ENCODE measurements at places on chromosomes 5 and 9.

- no peak for DNase-seq
Measured at GRCh38 chr5:56340196-56340980, 107.3 kb upstream of the ANKRD55 start.

GRCh38 chr9:90064248-90064647 is 459.4 kb downstream of the GADD45G start:
- no peak for DNase-seq

DNA sequence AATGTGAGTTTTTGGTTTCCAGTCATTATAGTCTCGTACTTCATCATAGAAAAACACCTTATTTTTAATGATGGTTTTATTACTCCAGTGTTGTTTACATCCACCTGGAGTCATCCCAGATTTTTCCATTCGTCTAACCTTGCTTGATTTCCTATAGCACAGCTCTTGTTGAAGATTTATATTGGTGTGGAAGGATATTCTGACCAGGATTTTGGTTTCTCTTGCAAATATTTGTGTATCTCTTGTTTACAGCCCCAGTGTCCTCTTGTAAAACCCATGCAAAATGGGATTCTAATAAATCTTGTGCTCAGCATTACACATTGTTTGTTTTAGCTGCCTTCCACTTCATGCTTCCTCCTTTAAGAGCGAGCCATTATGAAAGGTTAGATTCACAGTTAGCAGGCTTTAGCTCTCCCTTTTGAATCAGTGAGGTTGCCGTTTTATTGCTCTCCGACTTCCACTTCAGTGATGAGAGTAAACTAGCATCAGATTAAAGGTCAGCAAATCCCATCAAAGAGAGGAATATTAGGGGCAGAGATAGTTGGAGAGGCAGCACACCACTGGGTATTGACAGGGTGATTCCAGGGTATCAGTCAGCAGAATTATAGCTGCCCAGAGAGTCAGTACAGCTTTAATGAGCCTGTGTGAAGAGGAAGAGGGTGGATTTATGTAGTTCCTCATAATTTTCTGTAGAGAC is 157.1 kb downstream of the PBX3 start:
- DNase-seq, result peak; percentile 96

- DNase-seq, result no peak
Measured at GRCh38 chr5:28310696-28311095, 1272.3 kb upstream of the CDH9 start.

DNA sequence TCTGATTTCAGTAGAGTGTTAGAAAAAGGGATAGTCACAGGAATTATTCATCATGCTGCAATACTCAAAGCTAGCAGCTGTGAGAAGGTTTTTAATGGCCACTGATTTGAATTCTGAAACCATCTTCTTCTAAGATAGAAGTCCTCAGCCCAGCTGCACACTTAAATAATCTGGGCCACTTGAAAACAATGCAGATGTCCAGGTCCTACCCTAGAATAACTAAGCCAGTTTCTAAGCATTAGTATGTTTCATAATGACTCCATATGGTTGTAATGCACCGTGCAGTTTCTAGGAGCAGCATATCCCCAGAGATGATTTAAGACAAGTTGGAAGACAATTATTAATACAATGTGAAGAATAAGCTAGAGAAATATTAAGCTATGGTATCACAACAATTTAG is 159.9 kb upstream of the FBXL17 start:
- DNase-seq, result no peak

- no peak for DNase-seq
Measured at GRCh38 chr9:104997536-104997935, 69.6 kb upstream of the ABCA1 start.

- peak; percentile 7 for DNase-seq
Measured at GRCh38 chr5:177362610-177363507, 5.1 kb downstream of the RGS14 start.

GRCh38 chr9:133728856-133729616 is 9.1 kb downstream of the SARDH start:
- no peak for DNase-seq

- DNase-seq, result no peak
Measured at GRCh38 chr9:20408513-20408912, 213.8 kb downstream of the MLLT3 start.

DNA sequence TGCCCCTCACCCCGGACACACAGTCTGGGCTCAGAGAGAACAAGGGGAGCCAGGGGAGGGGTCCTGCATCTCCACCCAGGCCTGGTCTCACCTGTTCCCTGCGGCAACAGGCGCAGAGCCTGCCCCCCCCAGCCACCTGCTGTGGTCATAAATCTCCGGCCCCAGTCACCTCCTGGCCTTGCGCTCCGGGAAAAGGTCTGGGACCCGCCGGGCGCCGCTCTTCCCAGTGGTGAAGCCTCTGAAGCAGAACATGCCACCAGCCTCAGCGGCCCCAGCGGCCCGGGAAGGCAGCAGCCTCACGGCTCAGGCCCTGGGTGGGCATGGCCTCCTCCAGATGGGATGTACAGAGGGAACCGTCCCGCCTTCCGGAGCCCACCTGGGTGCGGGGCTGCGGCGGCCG is 20.6 kb downstream of the NOTCH1 start:
- DNase-seq, result no peak

- peak; percentile 13 for DNase-seq
Measured at GRCh38 chr5:79020861-79021561, 35.9 kb upstream of the ARSB start.

- DNase-seq, result no peak
Measured at GRCh38 chr5:60259730-60260129, 366.2 kb upstream of the PDE4D start.

DNA sequence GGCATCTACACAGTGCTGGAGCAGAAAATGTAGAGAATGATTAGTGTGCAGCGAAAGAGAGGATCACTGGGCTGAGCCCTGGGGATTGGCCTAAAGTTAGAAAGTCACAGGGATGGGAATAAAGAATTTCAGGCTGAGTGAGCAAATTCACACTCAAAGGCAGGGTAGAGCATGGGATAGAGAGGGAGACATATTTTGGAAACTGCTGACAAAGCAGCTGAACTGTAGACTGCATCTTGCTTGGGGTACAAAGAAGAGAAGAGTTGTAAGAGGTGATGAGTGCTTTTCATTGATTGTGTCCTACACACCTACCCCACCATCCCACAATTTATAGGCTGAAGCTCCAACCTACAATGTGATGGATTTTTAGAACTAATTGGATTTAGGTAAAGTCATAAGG is 677.8 kb downstream of the TAF11L14 start:
- no peak for DNase-seq

GRCh38 chr5:32928761-32929160 is 217.6 kb downstream of the NPR3 start:
- DNase-seq, result no peak

- DNase-seq, result no peak
Measured at GRCh38 chr5:60943624-60944023, 1.2 kb downstream of the ERCC8 start.

DNA sequence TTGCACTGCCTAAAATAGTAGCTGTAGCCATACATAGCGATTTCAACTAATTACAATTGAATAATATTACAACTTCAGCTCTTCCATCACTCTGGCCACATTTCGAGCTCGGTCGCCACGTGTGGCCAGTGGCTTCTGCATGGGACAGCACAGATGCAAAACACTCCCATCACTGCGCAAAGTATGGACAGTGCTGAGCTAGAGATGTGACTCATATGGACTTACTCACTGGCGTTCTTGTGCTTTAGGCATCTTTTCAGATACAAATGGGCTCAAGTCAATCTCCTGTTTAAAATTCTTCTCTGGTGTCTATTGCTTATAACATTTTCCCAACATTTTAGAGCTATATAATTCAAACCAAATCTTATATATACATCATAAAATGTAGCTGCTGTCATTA is 222.7 kb downstream of the ELAVL2 start:
- no peak for DNase-seq

GRCh38 chr5:148012801-148013200 is 51.0 kb upstream of the SPINK5 start:
- DNase-seq, result no peak

- no peak for DNase-seq
Measured at GRCh38 chr5:98755406-98755805, 18.1 kb upstream of the RGMB start.

GRCh38 chr5:54881286-54882005 is 103.9 kb downstream of the ESM1 start:
- DNase-seq, result no peak

- no peak for DNase-seq
Measured at GRCh38 chr5:151739395-151739794, 19.0 kb downstream of the ATOX1 start.

DNA sequence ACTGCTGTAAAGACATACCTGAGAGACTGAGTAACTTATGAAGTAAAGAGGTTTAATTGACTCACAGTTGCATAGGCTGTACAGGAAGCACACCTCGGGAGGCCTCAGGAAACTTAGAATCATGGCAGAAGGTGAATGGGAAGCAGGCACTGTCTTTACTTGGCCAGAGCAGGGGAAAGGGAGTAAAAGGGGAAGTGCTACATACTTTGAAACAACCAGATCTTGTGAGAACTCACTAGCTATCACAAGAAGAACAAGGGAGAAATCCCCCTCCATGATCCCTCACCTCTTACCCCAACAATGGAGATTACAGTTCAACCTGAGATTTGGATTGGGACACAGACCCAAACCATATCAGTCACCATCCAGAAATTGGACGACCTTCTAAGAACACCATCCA is 1285.8 kb upstream of the CDH9 start:
- DNase-seq, result no peak

- DNase-seq, result no peak
Measured at GRCh38 chr5:65818592-65818991, 96.6 kb downstream of the NLN start.

DNA sequence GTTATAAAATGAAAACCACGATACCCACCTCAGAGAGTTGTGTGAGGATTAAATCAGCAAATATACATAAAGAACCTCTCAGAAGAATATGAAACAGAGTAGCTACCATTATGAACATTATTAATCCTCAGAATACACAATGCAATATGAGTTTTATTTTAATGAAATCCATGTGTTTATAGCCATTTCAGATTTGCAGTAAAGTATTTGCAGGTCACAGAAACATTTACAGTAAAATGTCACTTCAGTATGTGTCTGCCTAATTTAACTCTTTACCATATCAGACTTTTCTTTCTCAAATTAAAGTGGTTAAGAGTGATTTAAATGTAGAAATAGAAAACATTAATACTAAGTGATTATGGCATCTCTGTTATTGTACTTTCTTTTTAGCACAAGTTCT is 365.2 kb upstream of the MPDZ start:
- no peak for DNase-seq

DNA sequence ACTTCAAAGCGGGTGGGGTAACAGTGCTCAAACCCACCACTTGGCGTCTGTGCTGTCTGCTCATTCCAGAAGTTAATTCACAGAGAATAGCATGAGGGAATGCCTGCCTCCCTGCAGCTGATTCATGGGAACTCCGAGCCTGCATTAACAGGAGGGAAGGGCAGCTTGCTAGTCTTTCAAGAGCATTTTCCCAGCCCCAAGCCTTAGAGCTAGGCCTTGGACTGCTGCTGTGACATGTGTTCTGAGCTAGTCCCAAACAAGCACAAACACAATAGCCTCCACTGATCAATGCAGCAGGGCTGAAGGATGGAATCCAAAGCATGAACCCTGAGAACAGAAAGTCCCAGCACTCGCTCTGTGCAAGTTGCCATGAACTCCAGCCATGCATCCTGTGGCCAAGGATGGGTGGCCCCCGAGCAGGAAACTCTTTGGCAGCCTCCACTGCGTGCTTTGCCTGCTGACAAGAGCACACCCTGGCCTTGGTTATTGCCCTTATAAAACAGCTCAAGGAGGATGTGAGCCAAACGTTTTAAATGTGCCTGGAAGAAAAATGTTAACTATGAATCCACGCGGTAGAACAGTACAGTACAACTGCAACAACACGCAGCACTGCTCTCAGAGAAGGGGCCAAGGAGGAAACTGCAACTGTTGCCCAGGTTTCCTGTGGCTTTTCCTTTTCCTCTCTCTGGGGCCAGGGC is 653.1 kb upstream of the KLF4 start:
- no peak for DNase-seq

DNA sequence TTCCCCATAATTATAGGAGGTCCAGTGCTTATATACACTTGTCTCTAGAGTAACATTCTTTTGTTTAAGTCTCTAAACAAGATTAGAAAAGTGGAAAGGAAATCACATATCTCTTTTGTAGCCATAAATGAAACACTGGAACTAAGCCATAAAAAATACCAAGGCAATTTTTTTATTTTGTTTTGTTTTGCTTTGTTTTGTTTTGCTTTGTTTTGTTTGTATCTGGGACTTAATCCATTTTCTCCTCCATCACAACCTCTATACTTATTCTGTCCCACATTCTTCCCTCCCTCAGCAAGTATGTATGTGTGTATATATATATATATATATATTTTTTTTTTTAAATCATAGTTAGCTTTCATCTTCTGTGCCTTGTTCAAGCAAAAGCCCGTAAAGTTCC is 436.6 kb upstream of the MPDZ start:
- no peak for DNase-seq

GRCh38 chr5:59599729-59600128 is 293.8 kb downstream of the PDE4D start:
- no peak for DNase-seq

- no peak for DNase-seq
Measured at GRCh38 chr5:156552855-156553358, 225.9 kb downstream of the SGCD start.

- DNase-seq, result no peak
Measured at GRCh38 chr5:168317096-168317520, 25.7 kb downstream of the WWC1 start.

DNA sequence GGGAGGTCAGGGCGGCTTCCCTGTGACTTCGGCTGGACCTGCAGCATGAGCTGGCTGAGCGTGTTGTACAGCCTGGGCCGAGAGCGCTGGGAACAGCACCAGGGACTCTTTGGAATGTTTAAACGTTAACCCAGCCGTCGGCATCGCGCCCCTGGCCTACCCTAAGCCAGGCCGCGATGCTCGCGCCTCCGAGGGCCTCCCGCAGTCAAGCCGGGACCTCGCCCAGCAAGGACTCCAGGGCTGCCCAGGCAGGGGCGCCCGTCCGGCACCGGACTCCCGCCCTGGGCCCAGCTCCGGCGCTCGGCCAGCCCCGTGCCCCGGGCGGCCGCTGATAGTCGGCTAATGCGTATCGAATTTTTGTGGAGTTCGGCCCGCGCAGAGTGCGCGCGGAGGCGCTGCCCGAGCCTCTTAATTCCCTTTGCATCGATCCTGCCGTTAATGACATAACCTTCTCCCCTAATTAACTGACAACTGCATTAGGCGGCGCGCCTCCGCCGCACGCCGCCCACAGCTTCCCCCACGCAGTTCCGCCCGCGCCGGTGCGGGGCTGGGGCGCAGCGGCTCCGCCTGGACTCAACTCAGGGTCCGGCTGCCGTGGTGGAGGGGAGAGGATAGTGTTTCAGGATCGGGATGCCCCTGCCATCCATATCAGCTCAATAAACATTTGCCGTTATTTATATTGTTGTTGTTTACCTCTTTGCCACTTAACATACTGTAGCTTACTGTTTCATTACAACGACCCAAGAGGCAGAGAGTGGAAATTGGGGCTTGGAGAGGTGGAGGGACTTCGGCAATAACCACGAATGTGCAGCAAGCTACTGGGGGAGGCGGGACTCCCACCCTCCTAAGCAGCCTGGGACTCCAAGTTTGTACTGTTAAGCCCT is 28.8 kb upstream of the CDC23 start:
- no peak for DNase-seq
